ENCODE measurements at places on chromosomes 13 and 19.

- no peaks in the 10 kb centered on the region for H3K36me3 ChIP-seq
- H3K27me3 ChIP-seq = no peaks in the 10 kb centered on the region
- no peaks in the 10 kb centered on the region for H3K4me1 ChIP-seq
- no peak overlapping the region for H3K4me3 ChIP-seq
- DNase-seq = no peak
- no peak overlapping the region for H3K27ac ChIP-seq
Observed at GRCh38 chr19:1893791-1894190, 8.5 kb upstream of the ABHD17A start.

GRCh38 chr19:5292453-5292821 is 48.2 kb downstream of the PTPRS start:
- DNase-seq = no peak
- H3K27me3 ChIP-seq = no peaks in the 10 kb centered on the region
- H3K36me3 ChIP-seq = no peaks in the 10 kb centered on the region
- no peak overlapping the region for H3K27ac ChIP-seq

DNA sequence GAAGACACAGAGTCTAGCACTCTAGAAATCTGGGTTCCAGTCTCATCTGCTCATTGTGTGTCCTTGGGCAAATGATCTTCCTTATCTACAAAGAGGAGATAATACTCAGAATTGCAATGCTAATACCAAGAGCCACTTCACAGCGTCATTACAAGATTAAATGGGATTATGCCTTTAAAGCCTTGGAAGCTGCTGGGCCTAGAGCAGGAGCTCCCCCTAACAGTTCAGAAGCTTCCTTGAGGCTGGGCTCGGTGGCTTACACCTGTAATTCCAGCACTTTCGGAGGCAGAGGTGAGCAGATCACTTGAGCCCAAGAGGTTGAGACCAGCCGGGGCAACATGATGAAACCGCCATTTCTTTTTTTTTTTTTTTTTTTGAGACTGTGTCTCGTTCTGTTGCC is 27.6 kb downstream of the AP2S1 start:
- no peak overlapping the region for H3K27ac ChIP-seq
- no peak for DNase-seq
- H3K4me3 ChIP-seq = no peak overlapping the region
- no peaks in the 10 kb centered on the region for H3K4me1 ChIP-seq
- H3K27me3 ChIP-seq = no peaks in the 10 kb centered on the region

DNA sequence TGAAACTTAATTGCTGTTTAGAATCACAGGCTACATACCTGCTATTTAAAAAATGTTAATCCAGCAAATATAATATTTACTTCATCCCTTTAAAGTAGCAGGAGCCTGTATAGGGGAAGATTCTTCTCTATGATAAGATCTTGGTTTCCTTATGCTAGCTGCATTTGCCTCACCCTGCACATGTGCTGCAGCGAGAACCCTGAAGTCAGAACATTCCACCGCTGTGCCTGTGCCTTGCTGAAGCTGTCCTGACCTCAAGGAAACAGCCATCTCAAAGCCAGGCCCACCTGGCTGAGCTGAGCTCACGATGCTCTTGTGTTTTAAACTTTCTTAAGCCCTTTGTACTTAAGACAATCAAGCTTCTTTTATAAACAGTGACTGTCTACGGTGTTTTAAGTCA is 355.0 kb upstream of the PCDH20 start:
- no peaks in the 10 kb centered on the region for H3K36me3 ChIP-seq
- no peaks in the 10 kb centered on the region for H3K27me3 ChIP-seq
- H3K4me3 ChIP-seq = no peak overlapping the region
- no peaks in the 10 kb centered on the region for H3K4me1 ChIP-seq

DNA sequence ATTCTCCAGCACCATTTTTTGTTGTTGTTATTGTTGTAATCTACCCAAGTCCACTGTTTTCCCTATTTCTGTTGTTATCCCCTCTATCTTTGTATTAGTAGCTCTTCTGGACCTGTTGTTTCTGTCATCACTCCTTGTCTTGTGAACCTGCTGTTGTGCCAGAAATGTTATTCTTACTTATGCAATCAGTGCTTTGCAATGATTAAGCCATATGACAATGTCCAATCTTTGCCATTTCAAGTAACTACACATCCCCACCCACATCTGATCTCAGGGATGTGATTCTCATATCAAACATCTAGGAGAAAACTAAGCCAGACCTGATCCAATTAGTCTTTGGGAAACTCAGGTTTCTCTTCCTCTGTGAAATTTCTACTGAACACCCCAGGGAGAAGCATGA is 472.6 kb upstream of the KLHL1 start:
- H3K27ac ChIP-seq = no peak overlapping the region
- no peaks in the 10 kb centered on the region for H3K4me1 ChIP-seq
- no peak for DNase-seq
- no peaks in the 10 kb centered on the region for H3K36me3 ChIP-seq
- no peaks in the 10 kb centered on the region for H3K27me3 ChIP-seq

DNA sequence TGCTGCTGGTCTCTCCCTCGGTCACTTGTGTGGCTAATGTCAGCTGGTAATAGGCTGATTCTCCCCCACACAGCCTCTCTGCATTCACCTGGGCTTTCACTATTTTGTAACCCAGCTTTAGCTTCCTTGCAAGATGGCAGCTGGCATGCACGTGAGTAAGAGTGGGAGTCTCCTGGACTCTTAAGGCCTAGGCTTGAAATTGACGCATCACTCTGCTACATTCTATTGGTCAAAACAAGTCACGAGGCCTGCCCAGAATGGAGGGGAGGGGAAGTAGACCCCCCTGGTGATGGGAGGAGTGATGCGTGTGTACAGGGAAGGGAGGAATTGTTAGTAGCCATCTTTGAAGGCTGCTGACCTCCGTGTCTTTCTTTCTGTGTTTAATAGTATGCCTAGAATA is 24.9 kb upstream of the PNMA8B start:
- H3K36me3 ChIP-seq = no peaks in the 10 kb centered on the region
- H3K4me1 ChIP-seq = no peaks in the 10 kb centered on the region
- DNase-seq = no peak
- H3K27ac ChIP-seq = no peak overlapping the region
- H3K4me3 ChIP-seq = no peak overlapping the region
- H3K27me3 ChIP-seq = no peaks in the 10 kb centered on the region

DNA sequence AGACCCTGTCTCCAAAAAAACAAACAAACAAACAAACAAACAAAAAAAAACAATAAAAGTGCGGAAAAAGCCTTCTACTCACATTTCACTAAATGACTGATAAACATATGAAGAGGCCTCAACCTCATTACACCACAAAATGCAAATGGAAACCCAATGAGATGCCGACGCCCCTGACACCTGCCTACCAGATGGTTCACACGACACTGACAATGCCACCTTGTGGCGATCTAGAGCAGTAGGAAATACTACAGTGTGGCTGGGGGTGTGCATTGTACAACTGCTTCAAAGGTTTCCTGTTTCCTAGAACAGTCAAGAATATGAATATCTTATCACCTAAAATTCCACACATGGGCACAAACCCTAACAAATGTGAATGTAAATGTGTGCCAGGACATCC is 14.0 kb downstream of the SCGB2B2 start:
- no peaks in the 10 kb centered on the region for H3K27me3 ChIP-seq
- no peaks in the 10 kb centered on the region for H3K4me1 ChIP-seq
- no peak overlapping the region for H3K27ac ChIP-seq
- H3K4me3 ChIP-seq = no peak overlapping the region
- no peaks in the 10 kb centered on the region for H3K36me3 ChIP-seq

GRCh38 chr19:1146412-1146699 is 27.7 kb downstream of the SBNO2 start:
- no peaks in the 10 kb centered on the region for H3K27me3 ChIP-seq
- no peak overlapping the region for H3K27ac ChIP-seq
- peaks cover 67% of the 10 kb centered on the region for H3K36me3 ChIP-seq
- H3K4me1 ChIP-seq = no peaks in the 10 kb centered on the region
- no peak for DNase-seq

DNA sequence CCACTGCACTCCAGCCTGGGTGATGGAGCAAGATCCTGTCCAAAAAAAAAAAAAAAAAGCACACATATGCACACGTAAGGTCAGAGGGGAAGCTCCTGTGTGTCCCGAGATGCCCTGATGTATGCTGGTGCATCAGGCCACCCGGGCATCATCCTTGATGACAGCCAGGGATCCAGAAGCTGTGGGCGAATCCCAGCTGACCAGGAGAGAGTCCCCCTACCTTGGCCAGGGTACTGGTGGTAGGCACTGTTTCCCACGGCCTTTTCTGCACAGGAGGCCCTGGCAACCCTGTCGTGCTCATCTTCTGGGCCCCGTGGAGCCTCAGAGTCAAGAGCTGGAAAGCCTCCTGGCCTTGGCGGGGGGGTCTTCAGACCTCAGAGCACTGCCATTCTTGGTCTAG is 14.0 kb downstream of the MYDGF start:
- H3K4me1 ChIP-seq = no peaks in the 10 kb centered on the region
- H3K36me3 ChIP-seq = peaks cover 38% of the 10 kb centered on the region
- H3K4me3 ChIP-seq = no peak overlapping the region
- no peak for DNase-seq
- H3K27ac ChIP-seq = no peak overlapping the region
- H3K27me3 ChIP-seq = no peaks in the 10 kb centered on the region

- H3K27ac ChIP-seq = no peak overlapping the region
- no peaks in the 10 kb centered on the region for H3K27me3 ChIP-seq
- no peaks in the 10 kb centered on the region for H3K36me3 ChIP-seq
- no peak overlapping the region for H3K4me3 ChIP-seq
- no peak for DNase-seq
- H3K4me1 ChIP-seq = no peaks in the 10 kb centered on the region
Observed at GRCh38 chr13:24232474-24232873, 72.0 kb downstream of the SPATA13 start.

DNA sequence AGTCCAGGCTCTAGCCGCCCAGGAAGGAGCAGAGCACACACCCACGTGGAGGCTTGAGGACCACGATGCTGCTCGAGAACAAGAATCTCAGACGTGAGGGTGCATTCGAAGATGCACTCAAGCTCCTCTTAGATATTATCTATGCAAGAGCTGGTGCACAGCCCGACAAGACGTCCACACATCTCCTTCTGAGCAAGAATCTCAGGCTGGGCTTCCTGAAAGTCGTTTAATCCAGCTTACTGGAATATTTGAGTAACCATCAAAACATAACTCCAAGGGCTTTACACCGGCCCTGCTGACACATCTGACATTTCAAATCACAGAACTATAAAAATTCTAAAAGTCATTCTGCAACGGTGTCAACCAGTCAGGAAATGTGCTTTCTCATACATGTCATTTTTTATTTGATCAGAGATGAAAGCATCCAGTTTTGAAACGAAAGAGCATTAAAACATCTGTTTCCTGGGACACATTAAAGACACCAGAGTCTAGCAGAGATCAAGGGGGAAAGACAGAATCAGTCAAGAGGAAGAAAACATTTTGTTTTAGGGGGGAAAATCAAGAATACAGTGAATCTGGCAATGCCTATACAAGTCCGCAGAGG is 177.7 kb upstream of the IRS2 start:
- no peaks in the 10 kb centered on the region for H3K36me3 ChIP-seq
- no peaks in the 10 kb centered on the region for H3K27me3 ChIP-seq
- no peak overlapping the region for H3K27ac ChIP-seq
- no peaks in the 10 kb centered on the region for H3K4me1 ChIP-seq

DNA sequence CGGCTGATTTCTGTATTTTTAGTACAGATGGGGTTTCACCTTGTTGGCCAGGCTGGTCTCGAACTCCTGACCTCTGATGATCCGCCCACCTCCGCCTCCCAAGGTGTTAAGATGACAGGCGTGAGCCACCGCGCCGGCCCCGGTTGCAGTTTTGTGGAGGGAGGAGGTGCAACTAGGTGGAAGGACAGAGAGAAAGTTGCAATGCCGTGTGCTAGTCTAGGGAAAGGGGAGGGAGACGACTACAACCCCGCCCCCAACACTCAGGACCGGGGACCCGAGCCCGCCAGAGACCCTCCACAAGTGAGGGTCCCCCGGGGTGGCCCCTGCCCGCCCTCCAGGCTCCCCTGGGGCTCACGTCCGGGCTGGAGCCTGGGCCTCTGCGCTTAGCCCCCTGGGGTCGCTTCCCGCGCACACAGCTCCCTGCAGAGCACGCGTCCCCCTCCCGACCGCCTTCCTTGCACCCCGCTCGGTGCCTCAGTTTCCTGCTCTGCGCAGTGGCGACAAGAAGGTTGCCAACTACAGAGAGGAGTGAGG is 1.2 kb upstream of the ARID3A start:
- peaks cover 17% of the 10 kb centered on the region for H3K27me3 ChIP-seq
- no peaks in the 10 kb centered on the region for H3K36me3 ChIP-seq
- no peaks in the 10 kb centered on the region for H3K4me1 ChIP-seq
- peak overlapping the region; percentile 70 for H3K27ac ChIP-seq

DNA sequence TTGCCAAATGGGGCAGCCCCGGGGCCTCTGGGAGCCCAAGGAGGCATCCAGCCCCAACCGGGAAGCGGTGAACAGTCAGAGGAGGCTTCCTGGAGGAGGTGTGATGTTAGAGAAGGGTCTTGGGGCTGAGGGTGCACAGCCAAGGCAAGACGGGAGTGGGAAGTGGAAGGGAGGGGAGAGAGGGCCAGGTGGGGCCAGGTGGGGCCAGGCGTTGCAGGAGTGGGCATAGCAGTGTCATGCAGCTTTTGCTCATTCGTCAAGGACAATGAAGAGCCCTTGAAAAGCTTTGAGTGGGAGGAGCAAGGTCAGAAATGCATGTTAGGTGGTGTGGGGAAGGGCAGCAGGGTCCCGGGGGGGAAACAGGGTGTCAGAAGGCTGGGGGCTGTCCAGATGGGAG is 1.8 kb downstream of the FBN3 start:
- no peak overlapping the region for H3K4me3 ChIP-seq
- no peaks in the 10 kb centered on the region for H3K4me1 ChIP-seq
- H3K27ac ChIP-seq = no peak overlapping the region

DNA sequence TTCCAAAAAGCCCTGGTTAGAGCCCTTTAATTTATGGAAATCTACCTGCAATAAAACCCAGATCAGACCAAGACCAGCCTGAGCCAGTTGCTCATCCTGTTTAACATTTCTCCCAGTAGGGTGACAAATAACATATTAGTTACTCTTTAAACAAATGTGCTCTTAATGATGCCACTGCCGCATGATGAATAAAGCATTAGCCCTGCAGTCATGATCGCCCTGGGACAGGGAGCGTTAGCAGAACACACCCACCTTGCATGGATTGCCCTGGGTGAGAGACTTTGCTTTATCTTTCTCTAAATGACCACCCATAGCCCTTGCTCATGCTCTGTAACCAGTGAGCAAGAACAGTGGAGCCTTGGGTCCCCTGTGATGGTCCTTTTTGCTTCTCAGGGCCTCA is 362.4 kb downstream of the ENOX1 start:
- no peak overlapping the region for H3K27ac ChIP-seq
- H3K27me3 ChIP-seq = no peaks in the 10 kb centered on the region
- H3K36me3 ChIP-seq = no peaks in the 10 kb centered on the region

DNA sequence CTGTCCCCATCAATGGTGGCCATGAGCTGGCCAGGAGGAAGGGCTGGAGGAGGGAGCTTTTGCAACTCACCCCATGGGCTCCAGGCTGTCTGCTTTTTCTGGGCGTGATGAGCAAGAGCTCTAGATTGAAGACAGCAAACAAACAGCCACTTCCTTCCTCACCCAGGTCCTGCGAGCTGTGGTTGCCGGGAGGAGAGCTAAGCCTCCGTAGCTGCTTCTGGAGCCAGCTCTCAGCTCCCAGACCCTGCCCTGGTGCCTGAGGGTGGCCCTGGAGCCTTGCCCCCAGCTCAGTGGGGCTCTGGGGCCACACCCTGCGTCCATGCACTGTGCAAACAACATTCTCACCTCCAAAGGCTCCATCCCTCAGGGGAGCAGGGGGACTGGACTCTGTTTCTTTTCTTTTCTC is 6.2 kb downstream of the MYO1F start:
- no peak for DNase-seq
- no peaks in the 10 kb centered on the region for H3K36me3 ChIP-seq
- no peak overlapping the region for H3K27ac ChIP-seq
- peaks cover 4% of the 10 kb centered on the region for H3K4me1 ChIP-seq
- H3K27me3 ChIP-seq = no peaks in the 10 kb centered on the region
- H3K4me3 ChIP-seq = no peak overlapping the region

Measured in RWPE2 (cell line).